Right lobe of liver (tissue), 6 donors: ENCODE measurements at places on chromosomes 16 and 17.

- DNase-seq = no peak
Observed at GRCh38 chr16:23709536-23709935, 3.5 kb downstream of the ERN2 start.

DNA sequence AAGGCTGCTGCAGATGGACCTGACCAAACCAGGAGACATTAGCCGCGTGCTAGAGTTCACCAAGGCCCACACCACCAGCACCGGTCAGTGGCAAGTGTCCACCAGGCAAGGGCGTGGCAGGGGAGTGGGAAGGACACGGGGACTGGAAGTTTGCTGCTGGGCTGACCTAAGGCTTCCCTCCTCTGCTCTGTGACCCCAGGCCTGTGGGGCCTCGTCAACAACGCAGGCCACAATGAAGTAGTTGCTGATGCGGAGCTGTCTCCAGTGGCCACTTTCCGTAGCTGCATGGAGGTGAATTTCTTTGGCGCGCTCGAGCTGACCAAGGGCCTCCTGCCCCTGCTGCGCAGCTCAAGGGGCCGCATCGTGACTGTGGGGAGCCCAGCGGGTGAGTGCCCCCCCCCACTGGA, 4.8 kb downstream of the HSD11B2 start:
- DNase-seq = no peak

DNA sequence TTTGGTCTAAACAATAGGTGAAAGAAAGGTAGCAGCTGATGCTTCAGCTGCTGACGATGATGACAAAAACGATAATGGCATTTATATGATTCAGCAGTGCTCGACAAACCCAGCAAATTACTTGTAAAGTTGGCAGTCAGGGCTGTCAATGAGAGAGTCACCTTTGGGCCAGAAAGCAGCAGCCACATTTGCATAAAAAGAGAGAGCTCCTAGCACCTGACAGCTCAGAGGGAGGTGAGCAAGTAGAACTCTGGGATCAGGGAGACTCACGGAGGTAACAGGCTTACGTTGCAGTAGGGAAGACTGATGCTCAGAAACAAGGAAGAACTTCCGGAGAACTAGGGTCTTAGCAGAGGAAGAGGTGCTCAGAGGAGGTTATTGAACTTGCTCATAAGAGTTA, 291.9 kb upstream of the ZFHX3 start:
- no peak for DNase-seq

- DNase-seq = peak; percentile 74
Observed at GRCh38 chr17:4739122-4740024, at the start of the genes CXCL16 and ZMYND15. Gene CXCL16 (minus strand): TSS chr17:4739928. CDS start chr17:4739339, 589 bp downstream. Gene ZMYND15 (plus strand): TSS chr17:4739833. CDS start chr17:4740549, 716 bp downstream.
